ENCODE measurements at places on chromosomes 16 and 17.

DNA sequence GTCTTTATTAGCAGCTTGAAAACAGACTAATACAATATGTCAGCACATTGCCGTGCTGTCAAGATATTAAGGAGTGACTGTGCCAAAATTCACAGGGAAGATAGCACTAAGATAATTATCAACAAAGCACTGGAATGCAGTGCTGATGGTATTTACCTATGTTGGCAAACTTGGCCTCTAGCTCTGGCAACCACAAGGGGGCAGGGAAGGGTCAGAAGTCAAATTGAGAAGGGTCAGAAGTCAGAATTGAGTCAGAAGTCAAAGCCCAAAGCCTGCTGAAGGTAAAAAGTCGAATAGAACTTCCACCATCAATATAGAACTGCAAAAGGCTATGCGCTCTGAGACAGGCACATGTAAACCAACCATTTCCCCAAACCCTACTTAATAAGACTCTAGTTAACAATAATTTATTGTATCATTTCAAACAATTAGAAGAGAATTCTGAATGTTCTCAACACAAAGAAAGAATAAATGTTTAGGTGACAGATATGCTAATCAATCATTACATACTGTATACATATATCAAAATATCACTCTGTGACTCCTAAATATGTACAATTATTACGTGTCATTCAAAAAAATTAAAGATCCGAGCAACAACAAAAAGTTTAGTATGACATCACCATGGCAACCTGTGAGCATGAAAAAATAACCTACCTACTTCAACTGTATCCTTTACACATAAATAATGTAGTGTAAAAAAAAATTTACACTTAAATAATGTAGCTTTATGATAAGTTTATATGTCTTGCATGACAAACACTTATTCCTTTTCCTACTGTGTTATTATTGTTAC lies 916.1 kb downstream of the KCNJ2 start:
- no peak for DNase-seq

DNA sequence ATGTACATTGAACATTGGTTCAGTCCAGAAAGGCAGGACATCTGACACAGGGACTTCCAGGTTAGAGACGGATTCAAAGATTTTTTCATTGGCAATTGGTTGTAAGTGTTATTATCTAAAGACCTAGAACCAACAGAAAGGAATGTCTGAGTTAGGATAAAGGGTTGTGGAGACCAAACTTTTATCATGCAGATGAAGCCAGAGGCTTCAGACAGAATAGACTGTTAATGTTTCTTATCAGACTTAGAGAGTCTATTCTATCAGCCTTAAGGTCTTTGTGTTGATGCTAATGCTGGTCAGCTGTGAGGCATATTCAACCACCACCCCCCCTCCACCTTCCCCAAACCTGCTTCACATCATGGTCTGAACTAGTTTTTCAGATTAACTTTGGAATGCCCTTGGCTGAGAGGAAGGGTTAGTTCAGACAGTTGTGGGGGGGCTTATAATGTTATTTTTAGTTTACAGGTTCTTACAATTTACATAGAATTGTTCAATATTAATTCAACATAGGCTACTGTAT lies 2.1 kb upstream of the ITGB3 start:
- no peak for DNase-seq

DNA sequence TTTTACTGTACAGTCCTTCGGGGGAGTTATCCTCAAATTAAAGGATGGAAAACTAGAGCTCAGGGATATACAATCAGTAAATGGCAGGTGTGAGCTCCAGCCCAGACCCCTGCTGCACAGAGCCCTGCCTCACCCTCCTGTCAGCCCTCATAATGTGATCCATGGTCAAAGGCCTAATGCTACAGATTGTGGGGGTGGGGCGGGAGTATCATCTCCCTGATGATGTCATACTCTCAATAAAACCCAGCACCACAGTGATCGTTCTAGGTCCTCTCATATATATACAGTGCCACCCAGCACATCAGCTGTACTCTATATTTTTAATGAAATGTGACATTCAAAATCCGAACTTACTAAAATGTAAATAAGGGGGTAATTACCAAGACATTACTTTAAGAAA lies 61.5 kb downstream of the SLC39A11 start:
- no peak for DNase-seq

DNA sequence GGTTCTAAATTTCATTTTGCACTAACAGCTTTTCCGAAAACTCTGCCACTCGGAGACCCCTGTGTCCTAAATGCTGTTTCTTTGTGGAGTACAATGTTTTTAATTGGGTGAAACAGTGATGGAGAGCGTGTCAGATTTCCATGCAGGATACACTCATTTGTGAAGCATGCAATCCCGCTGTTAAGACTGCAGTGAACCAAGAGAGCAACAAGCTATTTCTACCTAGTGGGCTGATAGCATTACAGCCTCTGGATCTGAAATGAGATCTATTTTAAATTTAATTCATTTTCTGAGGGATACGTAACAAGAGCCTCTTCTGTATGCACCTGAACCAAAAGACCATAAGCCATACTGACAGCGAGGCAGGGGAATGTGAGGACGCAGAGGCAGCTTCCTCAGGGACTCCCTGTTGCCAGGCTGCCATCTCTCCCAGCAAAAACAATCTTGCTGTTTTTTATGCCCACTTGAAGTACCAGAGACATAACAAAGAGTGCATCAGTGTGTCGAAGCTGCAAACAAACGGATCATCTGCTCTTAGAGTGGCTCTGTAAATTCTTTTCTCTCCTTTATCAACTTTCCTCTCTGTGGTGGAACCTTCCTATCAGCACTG lies 199.9 kb upstream of the COX10 start:
- no peak for DNase-seq

Data from CD4-positive, alpha-beta T cell treated with Interleukin-21 for 1 hour (primary cell).